A673 (cell line): ENCODE measurements at places on chromosomes 3 and 15. TPM values are rescaled to one million over a fixed set of nuclear protein-coding genes. Genes with fewer than 3 reads are reported as not detected.

DNA sequence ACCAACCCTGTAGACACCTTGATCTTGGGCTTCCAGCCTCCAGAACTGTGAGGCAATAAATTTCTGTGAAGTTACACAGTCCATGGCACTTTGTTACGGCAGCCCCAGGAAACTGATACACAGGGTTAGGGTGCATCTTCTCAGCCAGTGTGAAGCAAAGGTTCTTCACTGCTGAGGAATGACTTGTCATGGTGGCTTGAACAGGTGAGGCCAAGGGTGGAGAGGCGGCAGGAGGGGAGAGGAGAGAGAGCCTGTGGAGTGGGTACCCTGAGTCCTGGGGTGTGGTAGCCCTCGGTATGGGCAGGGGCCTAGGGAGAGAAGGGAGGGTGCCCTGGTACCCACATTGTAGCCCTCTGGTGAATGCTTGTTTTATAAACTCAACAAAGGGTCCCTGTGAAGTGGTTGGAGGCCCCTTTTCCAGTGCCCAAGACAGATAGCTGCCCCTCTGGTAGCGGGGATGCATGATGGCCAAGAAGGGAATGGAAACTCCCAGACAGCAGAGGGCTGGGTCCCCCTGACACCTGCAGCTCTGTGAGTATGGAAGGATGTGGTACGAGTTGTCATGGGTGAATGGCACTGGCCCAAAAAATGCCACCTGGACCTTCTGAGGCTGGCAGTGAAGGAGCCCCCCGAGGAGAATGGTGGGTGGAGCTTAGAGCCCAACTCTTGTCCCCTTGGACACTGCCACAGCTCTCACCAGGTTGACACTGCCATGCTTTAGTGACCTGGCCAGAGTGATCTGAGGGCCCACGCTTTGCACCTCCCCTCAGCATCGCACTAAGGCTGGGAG lies 49.6 kb downstream of the SPSB4 start:
- no peak overlapping the region for H3K4me3 ChIP-seq
- H3K27ac ChIP-seq = no peak overlapping the region
- no peak for DNase-seq
- H3K36me3 ChIP-seq = no peaks in the 10 kb centered on the region
- no peaks in the 10 kb centered on the region for H3K27me3 ChIP-seq
- peaks cover 5% of the 10 kb centered on the region for H3K4me1 ChIP-seq

NDN gene
- not detected in 2 replicates for total RNA-seq

- H3K4me1 ChIP-seq = no peaks in the 10 kb centered on the region
- no peak for DNase-seq
- no peaks in the 10 kb centered on the region for H3K36me3 ChIP-seq
- no peaks in the 10 kb centered on the region for H3K27me3 ChIP-seq
- no peak overlapping the region for H3K4me3 ChIP-seq
- no peak overlapping the region for H3K27ac ChIP-seq
These were observed 152.5 kb downstream of the MEX3B start for GRCh38 chr15:81893182-81893835.

DNA sequence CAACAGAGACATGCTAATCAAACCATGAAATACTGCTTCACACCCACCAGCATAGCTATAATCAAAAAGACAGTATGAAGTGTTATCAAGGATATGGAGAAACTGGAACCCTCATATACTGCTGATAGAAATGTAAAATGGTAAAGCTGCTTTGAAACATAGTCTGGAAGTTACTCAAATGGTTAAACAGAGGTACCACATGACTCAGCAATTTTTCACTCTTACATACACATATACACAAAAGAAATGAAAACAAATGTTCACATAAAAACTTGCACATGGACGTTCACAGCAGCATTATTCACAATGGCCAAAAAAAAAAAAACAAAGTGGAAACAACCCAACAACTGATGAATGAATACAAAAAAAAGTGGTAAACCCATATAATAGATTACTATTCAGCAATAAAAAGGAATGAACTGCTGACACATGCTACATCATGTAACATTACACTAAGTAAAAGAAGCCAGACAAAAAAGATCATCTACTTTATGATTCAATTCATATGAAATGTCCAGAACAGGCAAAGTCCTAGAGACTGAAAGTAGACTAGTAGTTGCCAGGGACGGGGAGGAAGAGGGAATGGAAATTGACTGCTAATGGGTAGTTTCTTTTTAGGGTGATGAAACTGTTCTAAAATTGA lies 23.2 kb downstream of the ZNF148 start:
- peak overlapping the region; percentile 19 for H3K27ac ChIP-seq
- H3K4me3 ChIP-seq = no peak overlapping the region
- H3K4me1 ChIP-seq = peaks cover 3% of the 10 kb centered on the region
- no peaks in the 10 kb centered on the region for H3K27me3 ChIP-seq
- peaks cover 3% of the 10 kb centered on the region for H3K36me3 ChIP-seq
- no peak for DNase-seq

- H3K4me1 ChIP-seq = peaks cover 2% of the 10 kb centered on the region
- no peak overlapping the region for H3K4me3 ChIP-seq
- H3K27ac ChIP-seq = no peak overlapping the region
These were observed 181.3 kb downstream of the ECT2 start for GRCh38 chr3:172931746-172932285.

GRCh38 chr3:13879946-13880810 lies at the start of gene WNT7A:
Gene WNT7A, minus strand, starts transcription at chr3:13880071. Its CDS starts 255 bp downstream, at chr3:13879816.
- peaks cover 89% of the 10 kb centered on the region for H3K27me3 ChIP-seq
- peak; percentile 52 for DNase-seq
- no peaks in the 10 kb centered on the region for H3K4me1 ChIP-seq
- peak within 1 kb of the TSS; percentile 17 for H3K4me3 ChIP-seq
- no peaks in the 10 kb centered on the region for H3K36me3 ChIP-seq

PDZRN3 gene
- 0.24 and 0.31 TPM in 2 replicates for total RNA-seq

- H3K4me1 ChIP-seq = no peaks in the 10 kb centered on the region
- no peaks in the 10 kb centered on the region for H3K36me3 ChIP-seq
- no peak for DNase-seq
- H3K27ac ChIP-seq = no peak overlapping the region
- no peak overlapping the region for H3K4me3 ChIP-seq
These were observed 459.9 kb upstream of the TPRG1 start for GRCh38 chr3:188711881-188712247.
